Retina (tissue), 1 donor: ENCODE measurements at places on chromosomes 6 and 20.

- DNase-seq = peak; percentile 90
These were observed at the start of gene NT5E for GRCh38 chr6:85449818-85450759. Gene NT5E (plus strand): TSS chr6:85450083. CDS start chr6:85450140, 57 bp downstream.

DNA sequence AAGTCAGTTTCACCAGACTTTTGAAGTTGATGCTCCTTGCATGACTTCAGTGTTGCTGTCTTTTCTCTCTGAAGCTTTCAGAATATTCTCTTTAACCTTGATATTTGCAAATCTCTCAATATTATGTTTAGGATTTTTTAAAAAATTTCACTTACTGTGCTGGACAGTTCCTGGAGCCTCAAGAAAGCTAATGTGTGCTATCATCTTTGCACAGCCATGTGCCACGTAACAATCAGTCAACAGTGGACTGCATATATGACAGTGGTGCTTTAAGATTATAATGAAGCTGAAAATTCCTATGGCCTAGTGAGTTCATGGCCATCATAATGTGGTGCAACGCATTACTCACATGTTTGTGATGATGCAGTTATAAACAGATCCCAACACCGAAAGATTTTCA is 59.1 kb upstream of the OGFRL1 start:
- DNase-seq = no peak

DNA sequence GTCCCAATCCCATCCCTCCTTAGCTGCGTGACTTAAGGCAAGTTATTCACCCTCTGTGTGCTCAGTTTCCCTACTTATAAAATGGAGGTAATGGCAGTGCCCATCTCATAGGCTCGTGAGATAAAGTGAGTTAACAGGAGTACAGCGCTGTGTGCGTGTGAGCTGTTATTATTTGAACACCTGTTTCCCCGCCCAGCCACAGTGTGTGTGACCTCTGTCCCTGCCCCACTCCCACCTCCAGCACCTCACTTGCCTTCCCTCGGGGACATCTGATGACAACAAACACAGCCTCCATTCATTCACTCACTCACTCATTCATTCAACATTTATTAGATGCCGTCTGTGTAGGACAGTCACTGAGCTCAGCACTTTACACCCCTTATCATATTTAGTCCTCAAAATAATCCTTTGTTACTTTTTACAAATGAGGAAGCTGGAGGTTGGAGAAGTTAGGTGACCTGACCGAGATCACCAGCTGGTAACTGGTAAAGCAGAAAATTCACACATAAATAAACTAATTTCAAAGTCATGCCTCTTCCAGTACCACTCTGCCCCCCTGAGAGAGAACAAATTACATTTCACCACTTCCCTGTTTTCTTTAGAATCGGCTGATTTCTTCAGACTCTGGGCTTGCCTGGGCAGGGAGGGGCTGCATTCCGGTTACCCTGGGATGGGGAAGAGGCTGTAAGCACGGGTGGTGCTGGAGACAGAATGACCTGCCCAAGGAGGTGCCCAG is 58.6 kb downstream of the CPNE5 start:
- no peak for DNase-seq

DNA sequence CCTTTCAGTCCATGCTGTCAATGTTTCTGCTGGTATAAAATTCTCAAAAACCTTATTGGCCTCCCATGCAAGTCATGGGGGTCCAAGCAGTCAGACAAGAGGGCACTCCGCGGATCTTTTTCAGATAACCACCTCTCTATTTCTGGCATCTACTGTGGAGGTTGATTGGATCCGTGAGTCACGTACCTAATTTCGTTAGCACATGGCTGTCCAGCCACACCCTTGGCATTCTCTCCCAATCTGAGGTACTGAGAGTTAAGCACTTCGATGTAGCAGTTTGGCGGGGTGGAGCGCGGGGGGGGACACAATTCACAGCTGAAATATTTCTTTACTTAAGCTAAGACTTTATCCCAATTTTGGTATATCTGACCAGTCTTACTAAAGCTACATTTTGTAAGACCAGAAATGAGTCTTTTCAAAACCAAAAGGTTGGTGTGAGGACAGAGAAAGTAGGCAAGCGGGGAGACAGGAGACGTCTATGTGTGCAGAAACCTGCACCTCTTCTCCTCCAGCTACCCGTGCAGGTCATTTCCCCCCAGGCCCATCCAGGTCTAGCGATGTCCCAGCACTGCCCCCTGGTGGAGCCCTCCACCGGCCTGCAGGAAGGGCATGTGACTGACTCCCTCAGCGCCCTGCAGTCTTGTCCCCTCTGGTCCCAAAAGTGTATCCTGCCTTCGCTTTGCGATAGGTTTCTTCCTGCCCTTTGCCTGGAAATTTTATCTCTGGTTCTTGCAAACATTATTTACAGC is 113.1 kb downstream of the ADAT2 start:
- DNase-seq = peak; percentile 16

- DNase-seq = no peak
These were observed 371.5 kb downstream of the SYNE1 start for GRCh38 chr6:152265651-152266050.

GRCh38 chr20:53692465-53693067 is 98.9 kb upstream of the ZNF217 start:
- no peak for DNase-seq

- no peak for DNase-seq
These were observed 189.8 kb upstream of the CEP162 start for GRCh38 chr6:84417260-84417659.

GRCh38 chr20:8271727-8272126 is 139.7 kb downstream of the PLCB1 start:
- DNase-seq = no peak

DNA sequence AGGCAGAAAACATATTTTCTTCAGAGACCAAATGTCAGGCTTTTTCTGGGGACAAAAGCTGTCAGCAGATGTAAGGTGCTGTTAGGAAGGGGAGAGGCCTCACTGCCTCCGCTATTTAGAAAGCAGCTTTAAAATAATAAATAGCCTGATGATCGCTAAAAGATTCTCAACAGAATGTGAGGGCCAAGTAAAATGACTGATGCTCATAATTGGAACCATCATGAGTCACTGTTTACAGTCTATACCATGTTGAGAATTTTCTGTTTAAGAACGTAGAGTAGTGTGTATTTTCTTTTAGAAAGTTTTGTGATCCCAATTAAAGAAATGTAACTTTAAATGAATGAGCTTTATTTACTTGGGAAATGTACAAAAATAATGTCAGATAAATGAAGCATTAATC is 220.0 kb downstream of the CLIC5 start:
- no peak for DNase-seq

- no peak for DNase-seq
These were observed 17.3 kb downstream of the NCOA7 start for GRCh38 chr6:125808060-125808459.

- no peak for DNase-seq
These were observed 520.0 kb upstream of the IRAK1BP1 start for GRCh38 chr6:78347191-78347916.

DNA sequence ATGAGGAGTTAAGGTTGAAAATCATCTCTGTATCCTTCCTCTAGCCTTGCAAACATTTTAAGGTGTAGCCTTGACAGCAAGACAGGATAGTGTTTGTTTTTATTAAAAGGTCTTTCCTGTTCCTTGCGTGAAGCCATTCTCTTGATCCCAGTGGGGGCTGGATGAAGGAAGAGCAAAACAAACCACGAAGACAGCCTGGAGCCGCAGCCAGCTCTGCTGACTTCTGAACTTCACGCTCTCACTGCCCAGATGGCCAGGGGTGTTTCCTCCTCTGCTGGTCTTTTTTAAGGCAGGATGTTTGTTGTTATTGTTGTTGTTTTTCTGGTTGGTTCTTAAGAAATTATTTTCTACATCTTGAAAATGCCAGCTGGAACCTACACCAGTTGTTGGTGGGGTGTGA is 156.4 kb downstream of the MTHFD1L start:
- no peak for DNase-seq

- DNase-seq = no peak
These were observed 24.5 kb downstream of the SRSF3 start for GRCh38 chr6:36618366-36619355.

GRCh38 chr6:57265755-57266221 is 43.7 kb upstream of the RAB23 start:
- DNase-seq = no peak

DNA sequence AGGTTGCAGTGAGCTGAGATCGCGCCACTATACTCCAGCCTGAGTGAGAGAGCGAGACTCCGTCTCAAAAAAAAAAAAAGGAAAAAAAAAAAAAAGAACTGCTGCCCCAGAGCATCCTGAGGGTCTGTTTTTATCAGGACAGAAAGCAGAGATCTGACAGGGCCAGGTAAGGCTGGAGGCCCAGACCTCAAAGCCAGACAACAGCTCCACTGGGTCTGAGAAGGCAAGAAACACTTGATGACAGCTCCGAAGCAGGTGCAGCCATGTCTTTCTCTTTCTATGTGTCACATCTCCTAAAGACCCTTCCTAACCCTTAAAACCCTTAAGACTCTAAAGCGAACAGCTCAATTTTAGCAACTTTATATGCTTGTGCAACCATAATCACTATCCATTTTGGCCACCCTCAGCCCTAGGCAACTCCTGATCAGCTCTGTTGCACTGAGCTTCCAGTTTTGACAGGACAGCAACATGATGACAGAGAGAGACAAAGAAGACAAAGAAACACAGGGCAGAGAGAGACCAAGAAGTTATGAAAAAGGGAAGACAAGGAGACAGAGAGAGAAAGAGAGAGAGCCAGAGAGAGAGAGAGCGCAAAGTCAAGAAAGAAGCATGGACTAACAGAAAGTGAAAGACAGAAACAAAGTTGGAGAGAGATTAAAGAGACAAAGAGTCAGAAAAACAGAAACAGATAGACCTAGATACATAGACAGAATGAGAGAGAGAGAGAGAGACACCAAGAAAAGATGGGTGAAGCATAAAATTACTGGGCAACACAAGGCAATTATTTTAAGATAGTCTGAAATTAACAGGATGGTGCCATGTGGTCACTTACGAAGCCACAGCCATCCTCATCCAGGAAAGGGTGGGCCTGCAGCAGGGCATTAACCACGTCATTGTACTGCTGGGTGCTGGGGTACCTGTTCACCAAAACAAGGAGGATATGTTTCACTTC is 39.2 kb downstream of the SAMD3 start:
- no peak for DNase-seq

DNA sequence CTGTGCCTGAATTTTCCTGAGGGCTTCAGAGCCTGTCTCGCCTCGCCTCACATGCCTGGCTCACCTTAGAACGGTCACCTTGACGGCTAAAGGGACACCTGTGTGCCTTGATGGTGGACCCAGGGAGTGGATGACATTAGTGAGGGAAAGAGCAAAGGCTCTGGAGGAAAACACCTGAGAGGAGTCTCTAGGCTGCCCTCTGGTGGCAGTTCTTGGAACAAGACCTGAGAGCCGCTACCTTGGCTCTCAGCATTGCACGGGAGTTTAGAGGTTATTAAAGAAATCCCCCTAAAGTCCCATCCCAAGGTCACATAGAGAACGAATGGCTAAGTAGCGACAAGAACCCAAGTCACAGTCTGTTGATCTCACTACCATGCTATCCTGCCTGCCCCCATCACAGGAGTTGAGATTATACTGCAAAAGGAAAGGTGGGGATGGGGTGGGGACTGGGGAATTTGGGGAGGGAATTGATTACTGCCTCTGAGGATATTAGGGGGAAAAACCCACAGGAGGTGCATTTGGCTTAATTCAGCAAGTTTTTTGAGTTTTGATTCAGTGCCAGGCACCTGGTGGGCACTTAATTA is 7.9 kb upstream of the CDSN start:
- peak; percentile 64 for DNase-seq

GRCh38 chr6:140445474-140446004 is 1071.1 kb upstream of the CITED2 start:
- DNase-seq = no peak

- DNase-seq = peak; percentile 64
These were observed 60.9 kb upstream of the MC3R start for GRCh38 chr20:56187534-56188165.

DNA sequence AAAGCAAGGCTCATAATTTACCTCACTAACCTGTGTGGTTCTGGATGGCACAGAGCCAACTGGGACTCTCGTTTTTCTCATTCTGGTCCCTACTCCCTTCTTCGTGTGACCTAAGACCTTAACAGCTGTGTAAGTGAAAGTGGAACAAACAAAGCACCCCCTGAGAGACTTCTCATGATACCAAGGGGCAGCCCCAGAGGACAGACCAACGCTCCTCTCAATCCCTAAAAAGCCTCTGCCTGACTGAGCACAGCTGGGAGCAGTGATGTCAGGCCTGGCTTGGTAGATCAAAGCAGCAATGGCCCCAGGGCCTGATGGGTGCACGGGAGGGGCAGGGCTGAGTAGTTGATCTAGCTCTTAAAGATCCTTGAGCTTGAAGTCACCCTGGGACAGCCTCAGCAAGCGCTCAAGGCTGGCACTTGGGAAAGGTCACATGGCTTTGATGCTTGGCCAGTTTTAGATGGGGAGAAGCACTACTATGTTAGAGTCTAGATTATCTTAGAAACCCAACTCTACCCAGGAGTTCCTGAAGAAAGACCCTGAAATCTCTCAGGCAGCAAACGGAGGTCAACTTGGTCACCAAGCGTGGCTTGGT is 16.2 kb upstream of the TGM2 start:
- no peak for DNase-seq

DNA sequence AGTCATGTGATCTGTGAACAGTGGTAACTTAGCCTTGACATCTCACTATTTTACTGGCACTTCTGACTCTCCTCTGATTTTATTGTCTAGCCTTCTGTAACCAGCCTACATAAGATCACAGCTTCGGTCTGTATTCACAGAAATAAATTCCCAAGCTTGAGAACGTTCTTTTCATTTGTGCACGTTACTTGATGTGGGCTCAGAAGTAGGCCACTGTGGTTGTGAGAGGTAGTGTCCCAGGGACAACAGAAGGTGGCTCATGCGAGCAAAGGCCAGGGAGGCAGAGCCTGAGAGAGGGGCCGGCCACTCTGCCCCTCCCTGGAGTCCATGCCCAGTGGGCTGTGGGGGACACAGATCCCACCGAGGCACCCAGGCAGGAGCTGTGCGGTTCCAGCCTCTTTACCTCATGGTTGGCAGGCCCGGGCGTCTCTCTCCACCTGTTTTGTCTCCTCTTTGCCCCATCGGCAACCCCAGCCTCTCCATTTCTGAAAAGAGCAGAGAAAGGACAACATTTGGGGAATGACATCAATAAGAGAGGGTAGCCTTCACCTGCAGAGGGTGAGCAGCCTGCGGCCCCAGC is 207.5 kb upstream of the CST7 start:
- DNase-seq = no peak

DNA sequence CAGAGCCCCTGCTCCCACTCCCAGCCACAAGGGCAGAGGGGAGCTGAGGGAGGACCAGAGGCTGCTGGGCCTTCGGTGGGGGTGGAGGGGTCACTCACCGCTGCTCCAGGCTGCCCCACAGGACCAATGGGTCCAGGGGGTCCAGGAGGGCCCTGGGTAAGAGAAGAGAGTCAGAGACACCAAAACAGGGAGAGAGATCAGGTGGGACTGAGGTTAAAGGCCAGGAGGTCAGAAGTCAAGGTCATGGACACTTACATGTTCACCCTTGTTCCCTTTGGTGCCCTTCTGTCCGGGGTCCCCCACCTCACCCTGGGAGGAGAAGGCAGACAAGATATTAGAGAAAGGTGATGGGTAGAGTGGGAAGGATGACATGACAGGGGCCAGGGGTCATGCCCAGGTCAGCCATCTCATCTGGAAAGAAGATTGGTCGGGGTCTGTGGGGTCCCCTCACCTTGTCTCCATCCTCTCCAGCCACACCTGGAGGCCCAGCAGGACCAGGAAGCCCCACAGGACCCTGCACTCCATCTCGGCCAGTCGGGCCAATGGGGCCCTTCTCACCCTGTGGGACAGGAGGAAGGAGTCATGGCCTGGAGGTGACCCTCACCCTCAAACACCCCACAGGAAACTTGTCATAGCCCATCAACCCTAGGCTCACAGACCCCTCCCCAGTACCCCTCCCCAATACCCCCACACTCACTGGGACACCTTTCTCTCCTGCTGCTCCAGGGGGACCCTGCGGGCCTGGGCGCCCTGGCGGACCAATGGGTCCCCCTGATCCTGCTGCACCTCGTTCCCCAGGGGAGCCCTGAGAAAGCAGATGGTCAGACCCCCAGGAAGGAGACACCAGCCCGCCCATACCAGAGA is 21.0 kb downstream of the COL11A2 start:
- DNase-seq = no peak
